ENCODE measurements at places on chromosomes 1 and 21.
A peak's percentile ranks its signal among the peaks of the same experiment; 100 is the strongest.

GRCh38 chr1:23537296-23537973 lies 6.4 kb upstream of the E2F2 start:
- DNase-seq: no peak

DNA sequence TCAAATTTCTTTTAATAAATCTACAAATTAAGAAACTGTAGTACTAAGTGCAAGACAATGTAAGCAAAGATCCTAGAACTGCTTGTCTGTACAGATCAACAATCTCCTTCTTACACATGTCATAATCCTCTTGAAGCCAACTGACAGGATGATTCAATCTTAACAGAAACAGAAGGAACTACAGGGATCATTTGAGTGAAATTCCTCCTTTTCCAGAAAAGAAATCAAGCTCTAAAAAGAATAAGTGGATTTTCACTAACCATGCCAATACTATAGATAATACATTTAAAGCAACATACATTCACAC lies 53.2 kb downstream of the RAB3GAP2 start:
- no peak for DNase-seq

- DNase-seq: no peak
Observed at GRCh38 chr1:38153778-38154470, 107.3 kb upstream of the POU3F1 start.

GRCh38 chr1:116769561-116769977 lies 15.3 kb downstream of the CD2 start:
- no peak for DNase-seq

GRCh38 chr1:90721210-90722194 lies 4.4 kb upstream of the BARHL2 start:
- DNase-seq: peak; percentile 71

DNA sequence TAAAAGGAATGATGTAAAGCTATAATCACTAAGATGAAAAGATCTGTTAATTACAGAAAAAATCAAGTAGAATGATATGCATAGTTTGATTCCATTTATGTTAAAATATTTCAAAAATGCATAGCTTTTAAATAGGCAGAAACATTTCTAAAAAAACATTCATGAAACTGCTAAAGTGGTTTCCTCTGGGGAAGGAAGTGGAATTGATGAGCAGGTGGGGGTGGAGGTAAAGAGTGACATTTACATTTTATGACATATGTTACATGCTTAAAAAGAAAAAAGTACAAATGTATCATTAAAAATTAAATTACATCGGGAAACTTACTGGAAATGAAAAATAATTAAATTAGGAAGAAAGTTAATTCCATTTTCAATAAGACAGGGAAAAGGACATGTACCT lies 42.8 kb upstream of the JAK1 start:
- DNase-seq: no peak

GRCh38 chr1:39657923-39658485 lies 13.9 kb downstream of the NT5C1A start:
- peak; percentile 56 for DNase-seq

All from COR-L47 (cell line).